Brain (organoid and tissue), 16 donors: ENCODE measurements at places on chromosomes 16 and 17. TPM values are rescaled to one million over a fixed set of nuclear protein-coding genes. Genes with fewer than 3 reads are reported as not detected.

The LPO gene
- polyA plus RNA-seq, result 0.20 TPM

The CSH1 gene
- not detected for polyA plus RNA-seq

The KRTAP4-12 gene
- not detected for polyA plus RNA-seq

The CDH5 gene
- polyA plus RNA-seq, result 16.9 TPM

The KCNJ2 gene
- 1.2 TPM for polyA plus RNA-seq

The CHST5 gene
- 0.49 TPM for polyA plus RNA-seq

The MT1A gene
- polyA plus RNA-seq, result 2.2 TPM

The C17orf50 gene
- polyA plus RNA-seq, result 0.68 TPM

The TP53TG3B gene
- 13.1 TPM for polyA plus RNA-seq

The LRRC37A gene
- 1.6 TPM for polyA plus RNA-seq

The ZNF267 gene
- 0.58 TPM for polyA plus RNA-seq

The ZNF688 gene
- 25.1 TPM for polyA plus RNA-seq

The CIITA gene
- 0.75 TPM for polyA plus RNA-seq

The UMOD gene
- polyA plus RNA-seq, result not detected

The CSF3 gene
- polyA plus RNA-seq, result 0.25 TPM

The CFAP97D1 gene
- polyA plus RNA-seq, result not detected

The TMIGD1 gene
- not detected for polyA plus RNA-seq

The TBC1D3G gene
- polyA plus RNA-seq, result not detected

The NPB gene
- polyA plus RNA-seq, result 2.6 TPM

The IRX5 gene
- polyA plus RNA-seq, result 7.9 TPM

The ZSCAN10 gene
- polyA plus RNA-seq, result not detected

The TTLL6 gene
- polyA plus RNA-seq, result 4.1 TPM

The C16orf96 gene
- polyA plus RNA-seq, result 0.90 TPM

The ZNRF1 gene
- 39.0 TPM for polyA plus RNA-seq

The KRT33A gene
- polyA plus RNA-seq, result not detected

The ZNF469 gene
- polyA plus RNA-seq, result 0.34 TPM

The CMTM2 gene
- polyA plus RNA-seq, result 0.32 TPM

The CCL3 gene
- polyA plus RNA-seq, result 0.48 TPM

The KRTAP16-1 gene
- not detected for polyA plus RNA-seq

The COX10 gene
- polyA plus RNA-seq, result 7.2 TPM

The KCNH4 gene
- polyA plus RNA-seq, result 0.88 TPM

The CNGB1 gene
- polyA plus RNA-seq, result 17.1 TPM

The SLX4 gene
- polyA plus RNA-seq, result 6.3 TPM

The GAN gene
- polyA plus RNA-seq, result 1.3 TPM
